EH (cell line): ENCODE measurements at places on chromosomes 4 and X.

GRCh38 chr4:65738134-65738533, 67.8 kb upstream of the EPHA5 start:
- DNase-seq, result no peak

DNA sequence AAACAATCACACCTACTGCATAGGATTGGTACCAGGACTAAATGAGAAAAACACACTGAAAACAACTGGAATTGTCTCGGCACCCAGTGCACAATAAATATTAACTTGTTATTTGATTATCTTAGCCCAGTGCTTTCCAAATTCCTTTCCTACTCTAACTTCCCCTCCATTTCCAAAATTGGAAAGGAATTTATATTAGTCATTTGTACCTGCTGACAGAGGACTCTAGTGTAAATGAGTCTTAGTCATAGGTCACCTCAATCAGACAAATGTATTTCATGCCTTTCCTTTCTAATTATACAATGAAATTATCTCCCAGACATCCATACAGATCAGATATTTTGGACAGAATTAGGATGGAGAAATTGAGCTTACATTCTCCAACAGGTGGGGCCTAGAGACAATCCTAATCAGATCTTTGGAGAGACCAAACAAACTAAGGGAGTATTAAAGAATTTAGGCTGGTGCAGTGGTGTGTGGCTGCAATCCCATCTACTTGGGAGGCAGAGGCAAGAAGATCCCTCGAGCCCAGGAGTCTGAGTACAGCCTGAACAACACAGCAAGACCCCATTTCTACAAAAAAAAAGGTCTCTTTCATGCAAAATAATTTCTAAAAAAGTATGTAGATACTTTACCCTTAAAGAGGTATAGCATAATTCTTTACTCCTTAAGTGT, 10.1 kb downstream of the SH3D19 start:
- DNase-seq, result peak; percentile 31

DNA sequence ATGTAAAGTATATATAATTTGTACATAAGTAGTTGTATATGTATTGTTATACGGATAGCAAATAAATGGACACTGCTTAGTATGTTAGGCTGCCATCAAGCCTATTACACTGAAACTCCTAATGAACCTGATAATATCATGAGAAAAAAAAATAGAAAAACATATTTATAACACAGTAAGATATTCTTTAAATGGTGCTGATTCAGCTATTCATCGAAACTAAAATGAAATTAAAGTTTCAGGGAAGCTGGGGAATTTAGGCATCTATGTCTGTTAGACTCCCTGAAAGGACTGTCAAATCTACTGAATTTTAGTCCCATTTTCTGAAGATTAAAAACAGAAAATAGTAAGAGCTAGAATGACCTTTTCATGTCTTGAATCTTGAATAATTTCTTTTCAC, 647.1 kb upstream of the PABPC4L start:
- no peak for DNase-seq

DNA sequence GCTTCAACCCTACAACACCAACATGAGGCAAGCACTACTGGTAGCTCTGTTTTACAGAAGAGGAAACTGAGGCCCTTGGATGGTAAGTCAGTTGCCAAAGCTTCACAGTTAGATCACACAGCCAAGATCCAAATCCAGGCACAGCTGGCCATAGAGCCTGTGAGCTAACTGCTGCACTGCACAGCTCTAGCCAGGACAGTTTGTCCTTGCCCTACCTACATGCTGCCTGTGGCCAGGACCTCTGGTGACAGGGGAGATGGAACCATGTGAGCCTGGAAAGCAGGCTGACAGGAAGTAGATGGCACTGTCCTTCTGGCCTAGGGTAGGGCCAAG, 257.8 kb downstream of the FBXW7 start:
- no peak for DNase-seq

GRCh38 chrX:43949669-43950068, 23.5 kb downstream of the NDP start:
- no peak for DNase-seq

DNA sequence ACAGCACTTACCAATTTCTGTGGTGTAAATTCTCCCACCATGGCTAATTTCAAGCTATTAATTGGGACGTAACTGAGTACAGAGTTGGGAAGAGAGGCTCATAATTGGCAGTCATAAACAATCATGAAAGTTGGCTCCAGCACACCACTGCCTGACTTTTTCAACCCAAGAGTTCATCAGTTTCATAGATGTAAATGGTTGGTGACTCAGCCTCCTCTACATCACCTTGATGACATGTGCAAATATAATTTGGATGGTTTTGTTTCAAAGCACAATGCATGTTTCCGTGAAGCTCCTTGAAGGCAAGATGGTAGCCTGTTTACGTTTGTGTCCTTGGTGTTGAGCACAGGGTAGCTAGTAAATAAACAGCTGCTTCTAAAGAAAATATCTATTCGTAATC, 235.1 kb downstream of the LDB2 start:
- DNase-seq, result no peak

DNA sequence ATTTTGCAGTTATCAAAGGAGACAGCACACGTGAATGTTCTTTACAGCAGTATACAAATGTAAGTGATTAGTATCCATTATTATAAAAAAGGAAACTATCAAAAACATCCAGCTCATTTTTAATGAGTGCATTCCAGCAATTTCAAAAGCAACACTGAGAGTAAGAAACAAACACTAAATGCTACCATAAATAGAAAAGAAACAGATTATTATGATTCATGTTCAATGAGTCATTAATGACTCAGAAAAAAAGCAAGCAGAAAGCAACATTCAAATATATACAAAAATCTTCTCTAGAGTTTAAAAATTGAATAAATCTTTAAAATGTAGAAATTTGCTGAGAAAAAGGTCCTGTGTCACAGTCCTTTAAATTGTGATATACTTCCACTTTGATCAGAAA, 346.5 kb upstream of the FMR1 start:
- peak; percentile 0 for DNase-seq

DNA sequence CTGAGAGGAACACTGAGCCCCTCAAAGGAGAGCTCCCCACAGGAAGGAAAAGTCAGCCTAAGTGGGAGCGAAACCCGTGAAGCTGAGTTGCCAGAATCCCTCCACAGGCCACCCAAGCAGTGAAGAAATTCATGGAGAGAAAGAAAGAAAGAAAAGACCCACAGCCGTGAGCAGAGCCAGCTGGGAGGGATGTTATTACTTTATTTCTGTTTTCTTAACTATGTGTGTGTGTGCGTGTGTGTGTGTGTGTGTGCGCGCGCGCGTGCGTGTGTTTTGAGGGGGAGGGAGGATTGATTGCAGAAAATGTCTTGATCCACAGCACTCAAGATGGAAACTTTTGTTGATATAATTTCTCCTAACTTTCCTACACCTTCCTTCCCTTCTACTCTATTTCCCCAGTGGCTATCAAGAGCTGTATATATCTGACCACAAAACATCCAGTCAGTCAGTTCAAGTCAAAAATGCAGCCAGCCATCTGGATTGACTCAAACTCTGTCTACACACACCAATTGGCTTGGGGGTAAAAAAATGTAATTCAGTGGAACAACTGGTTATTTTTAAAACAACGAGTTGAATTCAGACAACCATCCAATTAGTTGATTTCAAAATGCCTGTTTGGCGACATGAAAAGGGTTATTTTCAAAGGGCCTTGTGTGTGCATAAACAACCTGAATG, 13.8 kb upstream of the GPC3 start:
- no peak for DNase-seq

- DNase-seq, result no peak
These were observed 150.8 kb downstream of the NPNT start for GRCh38 chr4:106046083-106046482.

- DNase-seq, result peak; percentile 47
These were observed 11.3 kb upstream of the ANOS1 start for GRCh38 chrX:8743126-8743732.

- DNase-seq, result no peak
These were observed 37.3 kb downstream of the TSC22D3 start for GRCh38 chrX:107738272-107738671.

GRCh38 chr4:168822481-168822880, 187.6 kb downstream of the CBR4 start:
- DNase-seq, result no peak

DNA sequence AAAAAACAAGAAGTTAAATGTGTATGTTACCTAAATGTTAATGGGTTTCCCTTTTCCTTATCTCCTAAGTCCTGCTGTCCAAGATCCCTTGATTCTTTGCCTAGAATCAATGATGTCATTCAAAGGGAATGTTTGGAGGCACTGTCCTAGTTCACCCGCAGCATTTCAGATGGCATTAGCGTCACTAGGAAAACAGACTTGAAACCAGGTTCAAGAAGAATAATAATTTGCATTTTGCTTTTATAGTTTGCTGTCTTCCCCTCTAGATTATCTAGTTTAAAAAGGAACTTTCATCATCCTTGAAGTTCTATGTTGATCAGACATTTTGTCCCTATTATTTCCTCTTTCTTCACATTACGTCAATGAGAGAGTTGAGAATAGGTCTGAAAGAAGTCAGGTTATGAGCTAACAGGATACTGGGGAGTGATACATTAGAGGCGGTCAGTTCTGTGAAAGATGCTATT, 234.1 kb upstream of the PGRMC2 start:
- DNase-seq, result peak; percentile 83

DNA sequence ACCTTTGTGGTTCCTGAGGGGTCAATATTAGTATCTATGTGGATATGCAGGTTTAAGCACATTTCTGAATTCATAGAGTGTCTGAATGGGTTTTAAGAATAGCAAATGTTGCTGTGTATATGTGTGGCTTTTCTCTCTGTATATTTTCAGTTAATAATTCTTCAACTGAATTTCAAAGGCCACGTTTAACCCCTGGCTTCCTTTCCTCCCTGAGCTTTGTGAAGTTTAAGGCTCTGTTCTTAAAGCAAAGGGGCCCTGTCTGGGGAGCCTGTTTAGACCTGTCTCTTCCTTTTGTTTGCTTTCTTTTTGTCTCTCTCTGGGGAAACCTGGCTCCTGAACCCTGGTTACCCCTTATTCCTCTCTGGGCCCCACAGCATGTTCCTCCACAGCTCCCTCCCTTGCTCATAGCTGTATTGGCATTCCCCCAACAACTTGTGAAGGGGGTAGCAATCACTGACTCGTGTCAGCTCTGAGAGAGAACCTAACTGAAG, 139.1 kb downstream of the COL4A6 start:
- DNase-seq, result peak; percentile 29

GRCh38 chrX:133726211-133726630, 259.2 kb downstream of the GPC3 start:
- peak; percentile 85 for DNase-seq

GRCh38 chrX:18828832-18829404, 121.5 kb downstream of the PPEF1 start:
- DNase-seq, result peak; percentile 3

GRCh38 chr4:40820101-40820500, 70.3 kb downstream of the NSUN7 start:
- DNase-seq, result no peak

- no peak for DNase-seq
These were observed 17.1 kb downstream of the FBXO8 start for GRCh38 chr4:174266416-174266815.

DNA sequence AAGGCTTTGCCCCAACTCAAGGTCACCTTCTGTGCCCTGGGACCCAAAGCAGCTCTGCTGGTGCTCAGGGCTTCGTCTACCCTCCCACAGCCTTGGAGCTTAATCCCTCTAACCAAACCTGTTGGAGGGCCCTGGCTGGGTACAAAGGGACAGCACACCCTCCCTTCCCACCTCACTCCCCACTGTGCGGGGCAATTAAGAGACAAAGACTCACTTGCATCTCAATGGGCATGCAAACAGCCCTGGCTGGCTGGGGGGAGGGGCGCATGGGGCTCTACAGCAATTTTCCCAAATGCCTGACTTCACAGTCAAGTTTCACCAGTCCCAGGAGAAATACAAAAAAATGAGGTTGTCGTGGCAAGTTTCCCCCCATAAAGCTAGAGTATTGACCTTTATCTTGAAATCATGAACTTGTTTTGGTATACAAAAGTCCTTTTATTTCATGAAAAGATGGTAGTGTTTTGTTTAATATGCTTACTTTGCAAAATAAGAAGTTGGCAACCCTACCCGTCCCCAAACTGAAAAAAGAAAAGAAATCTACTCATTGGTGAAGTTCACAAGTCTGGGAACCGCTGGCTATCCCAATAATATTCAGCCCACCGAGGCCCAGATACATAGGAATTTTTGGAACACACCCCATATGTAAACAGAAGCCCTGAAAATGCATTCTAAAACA, 4.1 kb upstream of the CD99L2 start:
- no peak for DNase-seq

GRCh38 chr4:183333983-183334382, 11.8 kb upstream of the CLDN24 start:
- DNase-seq, result peak; percentile 47
